ENCODE measurements at places on chromosomes 16 and 17.

DNA sequence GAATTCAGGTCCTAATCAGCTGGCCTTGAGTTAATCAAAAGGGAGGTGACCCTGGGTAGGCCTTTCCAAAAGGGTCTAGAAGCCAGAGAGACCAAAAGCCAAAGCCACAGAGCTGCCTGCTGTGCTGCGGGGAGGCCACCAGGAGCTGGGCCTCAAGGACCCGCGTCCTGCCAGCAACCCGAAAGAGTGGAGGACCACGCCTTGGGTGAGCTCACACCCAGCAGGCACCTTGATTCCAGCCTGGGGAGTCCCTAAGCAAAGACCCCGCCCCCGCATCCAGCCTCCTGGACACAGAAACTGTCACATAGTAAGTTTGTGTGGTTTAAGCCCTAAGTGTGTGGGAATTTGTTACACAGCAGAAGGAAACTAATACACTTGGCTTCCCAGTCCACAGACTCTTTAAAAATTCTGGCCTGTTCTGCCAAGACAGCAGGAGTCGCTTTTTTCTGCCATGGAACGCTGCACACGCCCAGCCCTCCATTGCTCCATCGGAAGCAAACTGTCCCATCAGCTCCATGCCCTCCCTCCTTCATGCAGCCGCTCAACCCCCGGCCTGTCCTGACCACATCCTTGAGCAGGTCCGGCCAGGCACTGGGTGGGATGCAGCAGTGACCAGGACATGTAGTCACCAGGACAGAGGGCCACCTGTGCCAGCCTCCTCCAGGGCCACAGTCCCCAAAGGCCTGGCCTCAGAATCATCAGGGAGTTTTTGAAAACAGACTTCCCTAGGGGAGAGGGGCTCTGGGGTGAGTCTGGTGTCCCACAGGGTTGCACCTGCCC, 20.9 kb upstream of the RASD1 start:
- no peak for DNase-seq

DNA sequence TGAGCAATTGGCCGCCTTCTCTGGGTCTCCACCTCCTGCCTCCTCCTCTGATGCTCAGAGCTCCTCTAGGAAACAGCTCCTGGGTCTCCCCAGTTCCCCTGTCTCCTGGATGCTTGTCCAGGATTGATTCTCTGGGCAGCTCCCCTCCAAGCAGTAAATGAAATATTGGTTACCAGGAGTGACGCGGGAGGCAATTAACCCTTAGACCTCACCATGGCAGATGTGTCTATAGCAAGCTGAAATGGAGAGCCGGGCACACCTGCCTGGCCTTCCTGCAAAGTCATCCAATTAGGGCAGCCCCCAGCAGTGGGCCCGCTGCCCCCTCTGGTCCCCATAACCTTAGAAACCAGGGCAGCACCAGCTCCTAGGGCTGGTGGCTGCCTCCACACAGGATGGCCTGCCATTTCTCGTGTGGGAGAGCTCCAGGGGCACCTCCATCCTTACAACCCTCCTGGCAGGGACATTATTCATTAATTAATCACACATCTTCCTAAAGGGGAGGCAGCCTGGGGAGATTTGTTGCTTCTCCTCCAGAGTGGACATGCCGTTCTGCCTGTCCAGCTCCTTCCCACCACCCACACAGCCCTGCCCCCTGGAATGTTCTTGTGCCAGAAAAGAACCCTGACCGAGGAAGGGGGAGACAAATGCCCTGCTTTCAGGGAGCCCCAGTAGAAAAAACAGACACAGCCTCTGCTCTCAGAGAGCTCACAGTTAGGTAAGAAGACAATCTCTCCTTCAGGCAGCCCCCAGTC, 8.3 kb upstream of the KIF18B start:
- no peak for DNase-seq

DNA sequence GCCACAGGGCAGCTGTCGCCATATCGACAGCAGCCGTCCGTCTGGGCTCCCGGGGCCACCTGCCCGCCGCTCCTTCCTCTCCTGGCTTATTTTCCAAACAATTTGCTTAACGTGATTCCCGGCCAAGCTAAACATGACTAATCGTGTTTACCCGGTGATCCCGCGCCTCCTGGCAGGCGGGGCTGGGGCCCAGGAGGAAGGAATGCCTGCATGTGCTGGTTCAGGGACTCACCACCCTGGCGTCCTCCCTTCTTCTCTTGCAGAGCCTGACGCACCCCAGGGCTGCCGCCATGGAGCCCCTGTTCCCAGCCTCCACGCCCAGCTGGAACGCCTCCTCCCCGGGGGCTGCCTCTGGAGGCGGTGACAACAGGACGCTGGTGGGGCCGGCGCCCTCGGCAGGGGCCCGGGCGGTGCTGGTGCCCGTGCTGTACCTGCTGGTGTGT, 6.1 kb downstream of the SSTR5 start:
- no peak for DNase-seq

DNA sequence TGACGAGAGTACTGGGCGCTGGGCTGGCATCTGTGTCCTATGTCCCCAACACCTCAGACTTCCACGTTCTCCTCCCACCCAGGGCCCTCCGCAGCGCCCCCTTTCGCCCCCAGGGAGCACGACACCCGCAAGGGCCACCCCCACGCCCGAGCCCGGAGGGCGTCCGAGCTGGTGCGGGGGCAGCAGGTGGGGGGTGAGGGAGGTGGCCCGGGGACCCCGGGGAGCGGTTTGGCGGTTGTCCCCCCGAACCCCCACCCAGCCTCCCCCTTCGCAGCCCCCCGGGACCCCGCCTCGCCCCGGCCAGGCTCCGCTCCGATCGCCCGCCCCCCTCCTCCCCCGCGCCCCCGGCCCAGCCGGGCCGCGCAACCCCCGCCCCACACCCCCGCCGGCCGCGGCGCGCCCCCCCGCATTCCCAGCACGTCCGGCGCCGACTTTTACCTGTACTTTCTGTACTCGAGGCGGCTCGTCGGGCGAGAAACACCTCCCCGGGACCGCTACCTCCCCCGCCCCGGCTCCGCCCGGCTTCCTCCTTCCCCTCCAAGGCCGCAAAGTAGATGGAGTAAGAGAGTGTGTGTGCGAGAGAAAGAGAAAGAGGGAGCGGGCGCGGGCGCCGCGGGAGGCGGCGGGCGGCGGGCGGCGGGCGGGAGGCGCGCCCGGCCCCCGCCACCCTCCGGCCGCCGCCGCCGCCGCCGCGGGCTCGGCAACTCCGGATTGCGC, 901 bp downstream of the CDYL2 start:
- DNase-seq: peak; percentile 7

GRCh38 chr17:81022344-81022676, 12.6 kb upstream of the BAIAP2 start:
- no peak for DNase-seq

DNA sequence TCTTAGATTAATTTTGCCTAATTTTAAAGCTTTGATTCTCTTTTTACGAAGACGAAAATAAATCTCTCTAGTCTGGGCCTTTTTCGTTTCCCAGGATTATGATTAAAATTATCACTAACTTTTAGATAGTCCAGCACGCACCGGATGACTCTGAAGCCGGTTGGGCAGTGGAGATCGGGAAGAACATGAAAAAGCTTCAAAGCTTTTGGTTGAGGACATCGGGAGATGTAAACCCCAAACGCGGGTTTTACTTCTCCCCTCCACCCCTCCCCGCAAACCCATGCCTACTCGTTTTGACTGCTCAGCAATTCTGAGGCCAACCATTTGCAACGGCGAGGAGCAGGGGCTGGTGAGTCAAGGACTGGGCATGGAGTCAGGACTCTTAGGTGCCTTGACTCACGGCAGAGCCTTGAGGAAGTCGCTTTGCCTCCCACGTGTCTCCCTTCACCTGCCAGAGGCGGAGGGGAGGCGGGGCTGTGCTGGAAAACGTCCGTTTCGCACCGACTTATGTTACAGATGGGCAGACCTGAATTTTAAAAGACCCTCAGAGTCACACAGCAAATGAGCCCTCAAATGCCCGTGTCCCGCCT, 989 bp upstream of the DUSP14 start:
- DNase-seq: no peak

GRCh38 chr17:55314784-55315491, 50.2 kb downstream of the HLF start:
- DNase-seq: no peak

GRCh38 chr17:7513850-7514419, 29.8 kb downstream of the POLR2A start:
- DNase-seq: no peak

- no peak for DNase-seq
These were observed 223.5 kb downstream of the CCDC182 start for GRCh38 chr17:57521606-57522005.
